Activated CD8-positive, alpha-beta memory T cell treated with anti-CD3 and anti-CD28 coated beads, Interleukin-2, amount 50 U/mL, for 48 hours (primary cell): ENCODE measurements at places on chromosomes 3 and 15.

DNA sequence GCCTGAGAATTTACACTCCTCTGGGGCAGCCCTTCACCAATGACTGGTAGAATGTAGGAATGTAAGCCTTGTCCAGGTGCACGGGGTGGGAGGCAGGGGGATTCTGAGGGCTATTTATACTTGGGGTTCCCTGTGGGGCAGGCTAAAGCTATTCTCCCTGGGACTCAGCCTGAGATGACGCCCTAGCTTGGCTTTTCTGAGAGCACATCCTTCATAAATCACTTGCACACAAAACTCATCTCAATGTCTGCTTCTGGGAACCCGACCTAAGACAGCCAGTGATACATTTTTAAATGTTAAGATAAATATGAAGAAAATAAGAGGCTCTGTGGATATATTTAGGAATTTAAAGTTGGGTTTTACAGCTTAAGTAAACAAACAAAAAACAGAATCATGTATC is 16.6 kb downstream of the TMEM158 start:
- DNase-seq, result no peak

DNA sequence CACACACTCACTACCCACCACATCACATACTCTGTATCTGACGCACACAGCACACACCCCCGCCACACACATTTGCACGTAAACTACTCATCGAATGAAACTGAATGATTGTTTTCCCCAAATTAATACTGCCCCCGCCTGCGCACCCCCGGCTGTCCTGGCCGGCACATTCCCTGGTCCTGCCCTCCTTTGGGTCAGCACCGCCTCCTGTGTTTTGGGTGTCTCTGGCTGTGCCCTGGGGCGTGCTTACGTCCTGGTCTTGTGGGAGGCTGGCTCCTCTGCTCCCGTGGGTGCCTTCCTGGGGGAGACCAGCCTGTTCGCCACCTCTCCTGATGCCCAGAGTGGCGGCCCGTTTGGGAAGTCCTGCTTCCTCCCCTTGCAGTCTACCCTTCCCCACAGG is 30.2 kb downstream of the APBA2 start:
- no peak for DNase-seq

DNA sequence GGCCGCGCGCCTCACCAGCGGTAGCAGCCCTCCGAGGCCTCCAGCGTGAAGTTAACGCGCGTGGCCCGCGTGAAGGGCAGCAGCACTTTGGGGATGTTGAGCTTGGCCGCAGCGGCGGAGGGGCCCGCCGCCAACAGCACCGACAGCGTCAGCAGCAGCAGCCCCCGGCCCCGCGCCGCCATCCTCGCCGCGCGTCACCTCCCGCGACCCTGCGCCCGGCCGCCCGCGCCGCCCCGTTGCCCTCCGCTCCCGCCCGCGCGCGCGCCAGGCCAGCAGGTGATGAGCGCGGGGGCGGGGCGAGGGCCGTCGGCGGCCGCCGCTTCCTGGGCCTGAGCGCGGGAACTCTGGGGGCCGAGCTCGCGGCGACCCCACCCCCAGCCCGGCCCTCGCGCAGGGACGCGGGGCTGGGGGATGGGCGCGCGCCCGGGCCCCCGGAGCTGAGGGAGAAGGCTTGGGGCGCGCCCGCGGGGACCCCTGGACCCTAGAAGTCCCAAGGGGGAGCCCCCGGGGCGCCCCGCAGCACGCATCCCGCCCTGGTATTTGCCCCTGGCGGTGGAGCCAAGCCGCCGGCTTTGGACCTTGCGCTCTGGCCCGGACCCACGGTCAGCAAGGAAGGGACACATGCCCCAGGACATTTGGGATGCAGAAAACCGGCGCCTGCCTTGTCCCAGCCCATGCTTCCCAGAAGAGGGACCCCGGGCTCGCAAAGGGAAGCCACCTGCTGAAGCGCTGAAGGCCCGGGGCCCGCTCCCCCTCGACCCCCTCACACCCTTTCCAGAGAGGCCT is at the start of gene NUP210:
Gene NUP210, minus strand, starts transcription at position 278 of the 786 bp plus-strand sequence. Its CDS starts 96 bp downstream, at position 182.
- peak; percentile 87 for DNase-seq

DNA sequence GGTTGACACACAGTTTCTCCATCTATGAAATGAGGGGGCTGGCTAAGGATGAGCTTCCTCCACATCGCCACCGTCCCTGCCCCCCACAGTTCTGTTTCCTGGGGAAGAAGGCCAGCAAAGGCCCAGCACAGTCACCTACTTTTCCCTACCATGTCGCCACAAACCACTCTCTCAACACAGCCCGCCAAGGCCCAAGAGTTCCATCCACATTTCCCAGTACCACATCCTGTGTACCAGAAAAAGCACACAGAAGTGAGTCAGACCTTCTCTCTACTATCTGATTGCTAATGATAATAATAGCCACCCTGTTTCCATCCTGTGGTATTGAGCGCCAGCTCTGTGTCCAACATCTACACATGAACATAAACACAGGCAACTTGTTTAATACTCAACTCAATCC is 30.3 kb upstream of the C15orf39 start:
- DNase-seq, result no peak

GRCh38 chr15:84785053-84785452 is 32.1 kb upstream of the ALPK3 start:
- DNase-seq, result peak; percentile 49

DNA sequence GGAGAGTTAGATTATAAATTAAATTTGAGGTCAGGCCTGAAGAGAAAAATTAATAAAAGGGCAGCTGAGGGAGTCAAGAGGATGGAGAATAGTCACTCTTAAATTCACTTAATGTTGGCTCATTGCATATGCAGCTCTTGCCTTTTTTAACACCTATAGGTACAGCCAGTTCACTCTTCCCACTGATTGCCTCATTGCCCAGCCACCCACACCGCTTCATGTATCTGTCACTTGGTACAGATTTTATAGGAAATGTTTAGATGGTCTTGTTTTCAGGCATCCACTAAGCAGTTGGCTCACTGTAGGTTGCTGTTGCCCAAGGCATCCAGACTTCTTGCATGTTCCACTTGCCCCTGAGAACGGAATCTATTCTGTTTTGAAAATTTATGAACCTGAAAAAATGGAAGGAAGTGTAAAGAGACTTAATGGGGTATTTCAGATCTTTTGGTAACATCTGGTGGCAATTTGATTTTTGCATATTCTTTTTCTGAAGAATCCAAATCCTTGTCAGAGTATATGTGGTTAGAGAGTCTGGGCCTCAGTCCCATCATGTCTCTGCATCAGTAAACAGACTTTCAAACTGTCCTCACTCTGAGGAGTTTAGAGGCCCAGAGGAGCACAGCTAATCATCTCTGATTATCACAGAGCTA is 151.9 kb downstream of the RBPMS2 start:
- peak; percentile 61 for DNase-seq

- no peak for DNase-seq
These were observed 58.4 kb downstream of the ARRDC4 start for GRCh38 chr15:98018761-98019351.

DNA sequence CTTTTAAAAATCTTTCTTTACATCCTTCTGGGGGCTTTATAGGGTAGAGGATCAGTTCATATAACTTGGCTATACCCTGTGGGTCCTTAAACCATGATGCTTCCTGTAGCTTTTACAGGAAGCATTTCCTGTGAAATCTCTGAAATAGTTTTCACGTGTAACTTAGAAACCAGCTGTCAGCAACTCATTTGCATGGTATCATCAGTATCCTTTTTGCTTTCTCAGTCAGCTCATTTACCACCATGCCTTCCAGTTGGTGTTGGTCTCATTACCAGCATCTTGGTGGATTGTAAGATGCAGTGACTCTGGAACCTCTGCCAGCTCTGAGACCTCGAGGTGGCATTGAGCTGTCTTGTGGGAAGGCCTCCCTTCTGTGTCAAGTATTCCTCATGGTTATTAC is 96.7 kb upstream of the MYZAP start:
- DNase-seq, result no peak

DNA sequence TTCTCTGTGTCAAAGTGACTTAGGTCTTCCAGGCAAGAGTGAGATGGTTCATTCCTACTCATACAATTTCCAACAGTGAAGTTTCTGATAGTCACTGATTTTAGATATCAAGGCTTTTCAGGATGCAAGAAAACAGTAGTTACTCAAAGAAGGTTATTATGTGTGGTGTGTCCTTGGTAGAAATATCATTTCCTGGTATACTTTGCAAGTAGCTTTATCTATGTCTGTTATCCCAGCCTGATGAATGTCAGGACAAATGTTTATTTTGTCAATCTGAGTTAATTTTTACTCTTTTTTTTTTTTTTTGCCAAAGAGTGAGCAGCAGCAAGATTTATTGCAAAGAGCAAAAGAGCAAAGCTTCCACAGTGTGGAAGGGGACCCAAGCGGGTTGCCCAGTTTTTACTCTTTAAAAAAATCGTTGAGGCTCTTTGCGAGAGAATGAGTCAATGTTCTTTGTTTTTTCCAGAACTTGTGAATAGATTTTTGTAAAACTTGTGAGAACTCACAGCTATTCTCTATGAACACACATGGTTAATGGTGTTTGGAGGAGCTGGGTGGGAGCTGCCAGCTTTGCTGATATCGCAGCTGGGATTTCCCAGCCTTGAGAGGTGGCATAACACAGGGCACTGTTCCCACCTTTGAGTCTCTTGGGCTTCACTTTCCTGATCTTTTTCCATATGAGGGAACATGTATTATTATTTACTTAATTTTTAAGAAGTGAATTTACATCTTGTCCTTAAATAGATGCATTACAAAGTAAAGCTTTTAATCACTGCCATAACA is 51.9 kb downstream of the SV2B start:
- no peak for DNase-seq

- DNase-seq, result no peak
These were observed 33.3 kb downstream of the TSPAN3 start for GRCh38 chr15:77037388-77038209.

DNA sequence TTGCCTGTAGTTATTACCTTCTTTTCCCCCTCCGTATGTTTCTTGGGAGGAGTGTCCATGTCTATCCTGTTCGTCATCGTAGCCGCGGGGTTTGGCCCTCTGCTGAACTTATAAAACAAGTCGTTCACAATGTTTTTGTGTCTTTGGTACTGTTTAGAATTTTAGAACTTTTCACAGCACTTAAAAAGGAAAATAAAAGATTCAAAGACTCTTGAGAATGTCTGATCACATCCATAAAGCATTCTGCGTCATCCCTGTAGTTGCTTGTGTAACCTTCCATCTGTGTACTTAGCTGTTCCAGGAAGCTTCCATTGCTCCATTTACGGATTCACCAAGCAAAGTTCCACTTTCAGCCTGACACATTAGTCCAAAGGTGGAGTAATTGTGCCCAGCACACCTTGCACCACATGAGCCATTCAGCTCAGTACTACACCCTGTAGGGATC is 677.1 kb upstream of the NR2F2 start:
- no peak for DNase-seq

DNA sequence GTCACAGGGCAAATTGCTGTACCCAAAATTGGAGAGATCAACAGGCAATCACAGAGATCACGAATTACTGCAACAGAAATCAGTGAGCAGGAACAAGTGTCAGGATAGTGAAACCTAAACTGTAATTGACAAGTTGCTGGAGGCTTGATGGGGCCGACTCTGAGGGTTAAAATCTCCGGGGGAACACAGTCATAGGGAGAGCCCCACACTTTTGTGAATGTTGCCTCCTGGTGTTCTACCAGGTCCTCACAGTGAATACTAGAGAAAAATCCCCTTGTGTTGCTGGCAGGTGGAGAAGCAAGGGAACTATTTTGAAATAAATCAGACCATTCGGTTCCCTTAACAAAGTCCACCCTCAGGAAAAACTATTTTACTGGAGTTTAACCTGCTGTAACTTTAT is 697.5 kb upstream of the CBLB start:
- DNase-seq, result no peak

- no peak for DNase-seq
These were observed 60.7 kb upstream of the TLE3 start for GRCh38 chr15:70158309-70159000.

DNA sequence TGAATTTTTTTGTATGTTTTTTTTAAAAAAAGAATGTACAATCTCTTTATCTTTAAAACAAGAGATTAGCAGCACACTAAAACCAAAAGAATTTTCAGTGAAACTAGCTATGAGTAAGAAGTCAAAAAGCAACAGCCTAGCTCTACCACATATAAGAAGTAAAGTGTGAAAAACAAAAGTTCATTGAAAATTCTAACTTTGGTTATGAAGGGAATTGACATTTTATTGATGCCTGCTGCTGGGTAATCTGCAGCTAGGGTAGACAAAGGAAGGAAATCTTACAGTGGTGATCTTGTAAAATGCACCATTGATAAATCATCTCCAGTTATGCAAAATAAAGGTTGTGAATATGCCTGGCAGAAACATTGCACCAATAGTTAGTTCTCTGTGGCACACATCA is 37.8 kb upstream of the FOXB1 start:
- DNase-seq, result no peak

DNA sequence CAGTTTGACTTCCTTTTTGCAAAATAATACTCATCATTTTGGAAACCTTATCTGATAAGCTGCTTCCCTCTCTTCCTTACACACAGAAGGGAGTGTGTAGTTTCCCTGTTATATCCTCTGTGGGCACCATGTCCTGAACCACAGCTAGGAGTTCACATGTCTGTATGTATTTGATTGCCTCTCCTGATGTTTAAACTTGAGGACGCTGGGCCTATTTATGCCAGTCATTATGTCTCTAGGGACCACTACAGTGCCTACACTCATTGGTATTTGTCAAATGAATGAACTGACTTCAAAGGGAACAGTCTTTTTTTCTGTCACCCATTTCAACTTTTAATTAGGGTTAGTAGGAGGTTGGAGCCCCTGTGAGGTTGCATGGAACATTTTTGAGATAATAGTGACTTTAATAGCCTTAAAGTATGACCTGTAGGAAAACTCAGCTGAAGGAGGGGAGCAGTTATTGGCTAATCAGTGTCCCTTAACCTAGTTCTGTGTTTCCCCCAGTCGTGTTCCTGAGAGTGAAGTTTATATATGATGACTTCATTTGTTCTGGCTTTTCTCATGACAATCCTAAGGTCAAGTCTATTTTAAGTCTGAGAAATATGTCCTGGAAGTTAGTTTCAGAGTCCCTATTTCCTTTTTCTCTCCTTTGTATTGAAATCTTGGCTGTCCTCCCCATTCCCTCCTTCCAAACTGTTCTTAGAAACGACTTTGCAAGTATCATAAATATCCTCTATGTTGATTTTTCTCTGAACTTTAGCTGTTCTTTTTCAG is 28.9 kb downstream of the PDE8A start:
- no peak for DNase-seq

GRCh38 chr3:134494495-134494894 is 8.6 kb downstream of the CEP63 start:
- DNase-seq, result no peak

DNA sequence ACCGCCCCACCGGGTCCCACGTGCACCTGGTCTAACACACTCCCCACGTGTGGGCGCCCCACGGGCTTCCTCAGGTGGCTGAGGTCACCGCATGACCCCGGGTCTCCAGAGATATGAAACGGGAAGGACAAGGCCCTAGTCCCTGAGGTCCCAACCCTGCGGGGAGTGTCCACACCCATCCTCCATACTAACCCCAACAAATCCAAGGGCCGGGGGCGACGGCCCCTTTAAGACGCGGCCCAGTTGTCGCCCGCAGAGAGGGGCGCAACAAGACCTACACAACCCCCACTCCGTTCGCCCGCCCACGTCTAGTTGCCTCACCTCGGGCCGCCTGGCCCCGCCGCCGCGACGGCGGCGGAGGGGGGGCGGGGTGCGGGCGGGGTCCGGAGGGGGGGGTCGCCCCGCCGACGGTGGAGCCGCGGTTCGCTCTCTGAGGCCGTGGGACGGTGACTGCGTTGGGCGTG is 396 bp downstream of the INO80 start:
- peak; percentile 87 for DNase-seq
